ENCODE measurements at places on chromosomes 2 and 18.

- no peak for DNase-seq
These were observed 21.2 kb downstream of the SCG2 start for GRCh38 chr2:223580951-223581350.

DNA sequence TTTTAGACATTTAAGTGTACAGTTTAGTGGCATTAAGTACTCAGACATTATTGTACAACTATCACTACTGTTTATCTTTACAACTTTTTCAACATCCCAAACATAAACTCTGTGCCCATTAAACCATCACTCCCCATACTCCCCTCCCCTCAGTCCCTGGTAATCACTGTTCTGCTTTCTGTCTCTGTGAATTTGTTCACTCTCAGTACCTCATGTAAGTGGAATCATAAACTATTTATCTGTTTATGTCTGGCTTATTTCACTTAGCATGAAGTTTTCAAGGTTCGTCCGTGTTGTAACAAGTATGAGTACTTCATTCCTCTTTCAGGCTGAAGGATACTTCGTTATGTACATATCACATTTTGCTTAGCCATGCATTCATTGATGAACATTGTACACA is 9.8 kb upstream of the RUFY4 start:
- no peak for DNase-seq

GRCh38 chr18:10015941-10016819 is 102.4 kb downstream of the VAPA start:
- no peak for DNase-seq

DNA sequence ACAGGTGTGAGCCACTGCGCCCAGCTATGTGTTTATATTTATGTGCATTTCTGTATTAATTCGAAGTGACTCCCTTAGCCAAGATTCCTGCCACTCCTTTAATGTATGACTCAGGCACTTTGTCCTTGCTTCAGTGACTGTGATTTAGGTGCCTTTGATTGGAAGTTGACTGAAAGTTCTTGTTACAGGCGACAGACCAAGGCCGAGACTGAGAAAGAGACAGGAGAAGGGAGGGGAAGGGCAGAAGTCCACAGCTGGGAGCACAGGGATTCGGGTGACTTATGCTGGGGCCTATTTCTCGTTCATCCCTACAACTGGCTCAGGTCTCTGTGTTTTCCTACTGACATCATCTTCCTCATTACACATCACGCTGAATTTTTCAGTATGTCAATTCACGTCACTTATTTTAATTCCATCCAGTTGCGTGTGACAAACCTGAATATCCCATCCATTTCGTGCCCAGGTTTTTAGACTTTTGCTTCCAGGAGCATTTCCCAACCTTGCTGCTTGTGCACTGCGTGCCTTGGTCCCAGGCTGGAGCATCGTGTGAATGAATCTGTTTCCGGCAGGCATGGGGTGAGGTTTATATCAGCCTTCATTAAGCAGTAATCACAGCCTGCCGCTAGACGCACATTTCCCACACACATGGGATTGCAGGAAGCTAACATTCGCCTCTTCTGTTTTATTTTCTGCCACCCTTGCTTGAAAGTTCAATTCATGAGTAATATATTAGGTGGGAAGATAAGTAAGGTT is 42.4 kb downstream of the TMEM18 start:
- DNase-seq: no peak

- DNase-seq: no peak
These were observed 17.5 kb downstream of the C1D start for GRCh38 chr2:68045342-68045741.

DNA sequence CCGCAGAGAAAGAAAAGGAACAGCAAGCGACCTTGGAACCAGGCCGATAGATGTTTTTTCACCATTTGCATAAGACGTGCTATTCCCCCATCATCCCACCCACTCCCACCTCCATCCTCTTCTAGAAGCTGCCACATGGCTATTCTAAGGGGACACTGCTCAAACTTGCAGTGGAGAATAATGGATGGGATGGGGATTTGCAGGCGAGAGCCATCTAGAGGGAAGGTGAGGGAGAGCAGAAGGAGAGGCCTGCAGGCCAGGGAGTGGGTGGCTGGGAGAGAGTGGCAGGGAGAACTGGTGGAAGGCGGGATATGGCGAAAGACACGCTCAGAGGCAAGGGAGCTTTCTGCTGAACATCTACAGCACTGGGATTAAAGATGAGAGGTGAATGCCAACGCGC is 84.9 kb downstream of the MAPK4 start:
- no peak for DNase-seq

- DNase-seq: no peak
These were observed 33.7 kb upstream of the WDR75 start for GRCh38 chr2:189407281-189408209.

GRCh38 chr2:25356088-25356487 is 14.4 kb upstream of the DNMT3A start:
- no peak for DNase-seq

- no peak for DNase-seq
These were observed 222.9 kb upstream of the NCKAP5 start for GRCh38 chr2:133791191-133791590.

DNA sequence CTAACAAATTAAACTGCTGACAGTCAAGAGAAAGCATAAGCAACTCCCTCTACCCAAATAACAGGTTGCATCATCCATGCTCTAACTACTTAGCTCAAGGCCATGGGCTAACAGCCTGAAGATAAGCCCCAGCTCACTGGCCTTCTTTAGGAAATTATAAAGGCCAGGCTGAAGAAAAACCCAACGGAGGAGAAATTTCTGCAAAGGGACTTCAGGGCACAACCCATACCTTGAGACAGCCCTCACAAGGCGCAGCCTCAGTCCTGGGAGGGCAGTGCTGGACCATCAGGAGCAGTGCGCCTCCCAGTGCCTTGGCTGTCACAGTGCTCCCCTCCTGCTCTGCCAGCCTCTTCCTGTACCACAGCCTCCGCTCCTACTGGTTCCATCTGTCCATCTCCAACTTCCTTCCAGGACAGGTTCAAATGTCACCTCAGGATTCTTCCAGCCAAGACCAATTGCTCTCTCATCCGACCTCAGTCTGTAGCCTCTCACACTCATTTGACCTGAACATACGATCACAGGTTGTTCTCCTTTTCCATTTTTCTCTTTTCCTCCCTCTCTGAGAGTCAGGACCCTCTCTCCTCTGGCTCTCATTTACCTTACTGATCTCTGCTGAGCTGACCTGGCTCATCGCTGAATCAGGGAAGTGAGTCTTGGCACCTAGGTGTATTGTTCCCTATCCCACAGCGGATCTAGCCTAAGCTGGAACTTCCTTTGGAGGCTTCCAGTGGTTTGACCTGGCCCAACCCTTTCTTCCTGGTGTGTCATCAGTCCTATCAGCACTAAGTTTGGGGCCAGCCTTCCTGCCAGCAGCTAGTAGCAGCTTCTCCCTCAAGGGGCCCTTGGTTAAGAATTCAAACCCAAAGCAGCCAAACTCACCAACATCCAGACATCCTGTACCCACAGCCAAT is 1.9 kb downstream of the MCFD2 start:
- DNase-seq: no peak
